ENCODE measurements at places on chromosomes 12 and 14.

DNA sequence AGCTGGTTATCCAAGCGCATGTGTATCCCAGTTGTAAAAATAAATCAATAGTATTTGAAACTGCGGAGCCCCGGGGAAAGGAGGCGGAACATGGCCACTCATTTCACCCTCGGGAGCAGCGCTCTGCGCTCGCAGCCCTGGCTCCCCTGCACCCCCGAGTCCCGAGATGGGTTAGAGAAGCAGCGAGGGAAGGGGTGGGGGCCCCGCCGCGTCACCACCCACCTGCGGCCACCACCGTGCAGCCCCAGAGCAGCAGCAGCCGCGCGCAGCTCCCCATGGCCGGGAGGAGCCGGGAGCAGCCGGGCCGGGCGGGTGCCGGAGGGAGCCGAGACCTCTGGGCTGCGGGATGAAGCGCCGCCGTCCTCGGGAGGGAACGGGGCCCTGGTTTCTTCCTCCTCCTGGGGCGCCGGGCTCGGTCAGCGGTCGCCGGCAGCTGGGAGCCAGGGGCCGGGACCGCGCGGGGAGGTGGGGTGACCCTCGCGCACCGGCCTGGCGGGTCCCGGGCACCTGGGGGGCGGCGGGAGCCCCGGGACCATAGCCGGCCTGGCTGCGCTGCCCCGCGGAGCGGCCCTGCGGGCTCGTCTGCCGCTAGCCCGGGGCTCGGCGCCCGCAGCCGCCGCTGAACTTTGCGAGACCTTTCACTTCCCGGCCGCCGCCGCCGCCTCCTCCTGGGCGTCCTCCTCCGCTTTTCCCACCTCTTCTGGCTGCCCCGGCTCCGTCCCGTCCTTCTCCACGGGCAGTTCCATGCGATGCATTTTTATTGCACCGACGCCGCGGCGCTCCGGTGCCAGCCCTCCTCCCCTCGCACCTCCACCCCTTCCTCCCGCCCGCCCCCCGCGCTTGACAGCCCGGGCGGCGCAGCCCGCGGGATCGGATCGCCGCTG lies at the start of gene NTN4:
NTN4 (minus strand) TSS at position 732 of the 884 bp plus-strand sequence; CDS start at position 277, 455 bp downstream.
- no peak for DNase-seq

DNA sequence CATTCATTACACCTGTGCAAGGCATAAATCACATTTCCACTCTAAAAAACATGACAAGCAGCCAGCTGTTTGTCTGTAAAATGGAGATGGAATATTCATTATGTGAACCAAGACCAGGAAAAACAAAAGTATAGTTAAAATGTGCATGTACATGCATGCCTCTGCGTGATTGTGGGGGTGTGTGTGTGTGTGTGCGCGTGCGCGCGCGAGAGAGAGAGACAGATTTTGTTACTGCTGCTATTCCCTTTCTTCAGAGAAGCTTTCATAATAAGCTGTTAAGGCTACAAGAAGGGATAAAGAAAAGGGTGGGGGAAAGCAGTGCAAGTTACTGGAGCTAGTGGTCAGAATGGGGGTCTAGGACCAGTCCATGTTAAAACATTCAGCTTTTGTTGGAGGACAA lies 430.3 kb downstream of the NAV3 start:
- no peak for DNase-seq

GRCh38 chr12:67147447-67147846 lies 121.7 kb upstream of the CAND1 start:
- DNase-seq, result no peak

DNA sequence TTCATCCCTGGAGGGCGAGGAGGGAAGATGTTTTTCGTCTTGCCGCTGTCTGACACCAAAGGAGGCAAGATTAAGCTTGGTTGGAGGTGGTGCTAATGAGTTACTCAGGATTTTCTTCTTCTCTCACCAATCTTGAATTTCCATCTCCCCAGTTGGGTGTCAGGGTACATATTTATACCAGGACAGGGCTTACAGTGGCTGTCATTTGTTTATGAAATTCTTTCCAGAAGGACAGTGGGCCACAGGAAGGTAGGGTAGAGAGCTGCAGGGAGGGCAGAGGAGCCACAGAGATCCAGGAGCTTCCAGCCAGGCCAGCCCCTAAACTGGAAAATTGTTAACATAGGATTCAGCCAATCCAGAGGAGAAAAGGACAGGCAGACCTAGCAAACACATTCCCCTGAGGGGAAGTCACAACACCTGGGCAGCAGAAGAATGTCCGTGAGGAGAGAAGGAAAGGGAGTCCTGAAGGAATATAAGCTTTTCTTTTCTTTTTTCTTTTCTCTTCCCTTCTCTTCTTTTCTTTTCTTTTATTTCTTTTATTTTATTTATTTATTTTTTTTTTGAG lies 40.5 kb downstream of the IRF2BPL start:
- no peak for DNase-seq

- DNase-seq, result no peak
Observed at GRCh38 chr14:37901978-37902377, 305.7 kb upstream of the SSTR1 start.

GRCh38 chr14:105197211-105197641 lies 16.1 kb upstream of the NUDT14 start:
- no peak for DNase-seq

GRCh38 chr14:55973911-55974630 lies 144.1 kb upstream of the PELI2 start:
- DNase-seq, result no peak

DNA sequence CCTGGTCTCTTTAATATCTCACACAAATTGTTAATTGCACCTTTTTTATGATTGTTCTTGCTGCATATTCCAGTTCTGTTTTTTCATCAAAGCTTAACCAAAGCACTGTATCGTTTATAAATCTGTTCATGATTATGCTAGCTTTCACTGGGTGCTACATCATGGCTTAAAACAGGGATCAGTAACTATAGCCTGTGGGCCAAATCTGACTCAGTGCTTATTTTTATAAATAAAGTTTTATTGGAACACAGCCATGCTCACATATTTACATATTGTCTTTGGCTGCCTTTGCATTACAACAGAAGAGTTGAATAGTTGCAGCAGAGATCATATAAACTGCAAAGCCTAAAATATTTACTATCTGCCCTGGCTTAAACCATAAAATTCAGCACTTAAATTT lies 183.4 kb upstream of the NRXN3 start:
- DNase-seq, result no peak

GRCh38 chr12:2551412-2551900 lies 243.3 kb upstream of the FKBP4 start:
- DNase-seq, result no peak

DNA sequence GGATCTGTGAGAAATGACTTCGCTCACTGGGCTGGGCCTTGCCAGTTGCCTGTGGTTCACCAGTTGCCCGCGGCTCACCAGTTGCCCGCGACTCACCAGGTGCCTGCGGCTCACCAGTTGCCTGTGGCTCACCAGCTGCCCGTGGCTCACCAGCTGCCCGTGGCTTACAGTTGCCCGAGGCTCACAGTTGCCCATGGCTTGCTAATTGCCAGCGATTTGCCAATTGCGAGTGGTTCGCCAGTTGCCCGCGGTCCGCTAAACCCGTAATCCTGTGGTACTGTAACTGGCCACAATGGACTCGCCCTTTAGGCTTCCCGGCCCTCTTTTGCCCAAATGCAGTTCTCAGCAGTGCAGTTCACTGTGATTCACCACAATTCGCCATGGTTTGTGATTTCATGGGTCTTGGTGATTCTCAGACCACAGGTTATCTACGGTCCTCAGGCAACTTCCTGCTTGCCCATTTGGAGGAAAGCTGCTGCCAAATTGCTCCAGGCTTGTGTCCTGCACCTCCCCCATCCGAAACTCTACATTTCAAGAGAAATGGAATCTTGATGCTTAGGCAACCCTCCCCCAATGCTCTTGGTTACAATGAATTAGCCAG lies 15.0 kb upstream of the MEG3 start:
- DNase-seq, result no peak

DNA sequence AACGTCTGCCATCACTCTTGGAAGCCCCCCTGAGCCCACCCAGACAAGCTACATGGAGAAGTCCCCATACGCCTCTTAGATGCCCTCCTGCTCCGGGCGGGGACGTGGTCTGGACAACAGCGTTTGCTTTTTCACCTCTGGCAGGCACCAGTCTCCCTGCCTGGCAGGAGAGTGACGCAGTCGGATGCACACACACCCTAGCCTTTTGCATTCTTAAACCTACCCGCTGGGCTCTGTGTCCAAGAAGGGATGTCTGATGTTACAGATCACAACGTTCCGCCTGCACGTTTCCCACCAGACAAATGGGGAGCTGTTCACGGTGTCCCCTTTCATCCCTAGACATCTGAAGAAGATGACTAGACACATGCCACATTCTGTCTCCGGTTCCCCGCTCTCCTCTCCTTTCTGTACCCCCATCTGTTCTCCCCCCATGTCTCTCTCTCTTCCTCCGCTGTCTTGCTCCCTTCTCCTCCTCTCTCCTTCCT lies 100.2 kb downstream of the RIMBP2 start:
- no peak for DNase-seq

DNA sequence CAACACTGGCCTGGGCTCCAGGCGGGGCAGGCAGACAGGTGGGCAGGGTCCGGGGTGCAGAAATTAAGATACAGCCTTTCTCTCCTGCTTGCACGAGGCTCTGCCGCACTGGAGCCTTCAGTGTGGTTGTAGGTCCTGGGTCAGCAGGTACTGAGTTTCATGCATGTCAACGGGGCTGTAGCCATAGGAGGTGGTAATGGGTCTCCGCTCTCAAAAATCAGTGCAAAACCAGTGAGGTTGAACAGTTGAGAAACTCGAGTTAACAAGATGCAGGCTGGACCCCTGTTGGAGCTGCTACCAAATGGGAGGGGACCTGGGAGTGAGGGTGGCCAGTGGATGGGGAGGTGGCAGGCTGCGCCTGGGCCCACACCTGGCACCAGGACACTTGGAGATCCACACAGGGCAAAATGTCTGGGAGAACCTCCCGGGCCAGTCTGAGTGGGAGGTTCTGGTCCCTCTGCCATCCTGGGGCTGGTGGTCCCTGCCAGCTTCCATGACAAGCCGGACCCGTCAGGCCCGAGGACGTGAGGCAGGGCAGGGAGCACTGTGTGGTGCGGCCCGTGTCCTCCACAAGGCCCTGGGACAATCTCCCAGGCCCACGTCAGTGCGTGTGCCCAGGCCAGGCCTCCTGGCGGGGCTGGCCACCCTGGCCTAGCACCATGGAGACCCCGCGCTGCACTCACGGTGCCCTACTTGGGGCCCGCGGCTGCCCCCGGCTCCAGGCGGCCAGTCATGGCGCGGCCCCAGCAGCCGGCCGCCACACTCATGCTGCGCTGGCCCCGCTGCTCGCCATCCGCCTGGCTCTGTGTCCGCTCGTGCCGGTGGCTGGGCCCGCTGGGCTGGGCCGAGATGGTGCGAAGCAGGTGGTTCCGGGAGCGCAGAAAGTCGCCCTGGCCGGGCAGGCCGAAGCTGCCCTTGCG lies 5.1 kb downstream of the ARL6IP4 start:
- DNase-seq, result no peak

- no peak for DNase-seq
Observed at GRCh38 chr14:50318031-50318626, 6.0 kb downstream of the DMAC2L start.

GRCh38 chr12:70052931-70053497 lies 190.2 kb upstream of the CNOT2 start:
- no peak for DNase-seq

DNA sequence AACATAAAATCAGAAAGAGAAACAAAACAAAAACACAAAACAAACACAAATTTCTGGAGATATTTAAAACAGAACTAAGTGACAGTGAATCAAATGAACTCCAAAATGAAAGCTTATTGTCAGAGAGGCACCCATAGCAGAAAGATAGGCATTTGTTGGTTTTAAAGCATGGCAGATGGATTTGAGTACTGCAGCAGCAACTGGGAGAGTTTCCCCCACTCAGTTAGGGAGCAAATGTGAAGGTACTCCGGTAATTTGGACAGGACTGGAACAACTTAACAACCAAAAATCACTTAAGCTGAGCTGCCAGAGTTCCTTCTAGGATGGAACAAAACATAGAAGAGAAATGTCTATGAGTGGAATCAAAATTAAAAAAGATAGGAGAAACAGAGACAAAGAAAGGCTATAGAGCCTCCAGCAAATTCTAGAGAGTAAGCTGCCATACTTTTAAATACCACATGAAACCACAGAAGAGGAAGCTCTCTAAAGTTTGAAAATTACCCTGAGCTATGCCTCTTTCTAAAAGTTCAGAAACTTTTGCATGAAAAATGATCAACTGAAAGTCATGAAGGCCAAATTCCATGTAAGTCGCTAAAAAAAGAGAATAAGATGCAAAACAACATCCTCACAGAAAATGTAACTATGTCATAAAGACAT lies 1248.3 kb upstream of the USP15 start:
- DNase-seq, result no peak

DNA sequence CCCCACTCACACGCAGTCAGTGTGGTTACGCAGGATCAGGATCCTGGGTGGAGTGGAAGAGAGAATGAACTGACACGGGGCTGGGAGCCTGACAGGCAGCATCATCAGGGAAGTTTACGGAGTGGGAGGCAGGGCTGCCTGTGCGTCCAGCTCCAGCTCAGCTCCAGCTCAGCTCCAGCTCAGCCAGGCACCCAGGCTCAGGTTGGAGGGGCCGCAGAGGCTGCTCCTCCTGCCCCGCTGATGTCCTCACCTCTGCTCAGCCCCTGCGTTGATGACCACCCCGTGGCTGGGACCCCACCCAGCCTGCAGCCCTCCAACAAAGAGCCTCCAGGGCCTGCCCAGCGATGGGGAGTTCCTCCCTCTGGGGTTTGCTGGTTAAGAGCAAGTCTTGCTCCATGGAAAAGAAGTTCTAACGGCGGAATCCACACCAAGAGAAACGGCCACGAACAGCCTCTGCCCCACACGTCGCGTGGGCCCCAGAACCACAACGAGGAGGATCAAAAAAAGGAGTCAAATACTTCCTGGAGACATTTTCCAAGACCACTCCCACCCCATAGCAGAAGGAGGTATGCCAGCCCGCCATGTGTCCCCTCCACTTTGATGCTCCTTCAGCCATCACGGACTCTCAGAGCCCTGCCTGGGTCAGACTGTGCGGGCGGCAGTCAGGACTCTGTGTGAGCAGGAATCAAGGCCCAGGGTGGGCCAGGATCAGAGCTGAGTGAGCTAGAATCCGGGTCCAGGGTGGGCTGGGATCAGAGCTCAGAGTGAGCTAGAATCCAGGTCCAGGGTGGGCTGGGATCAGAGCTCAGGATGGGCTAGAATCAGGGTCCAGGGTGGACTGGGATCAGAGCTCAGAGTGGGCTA lies 17.7 kb upstream of the C14orf180 start:
- DNase-seq, result no peak

GRCh38 chr12:92085040-92085735 lies 60.5 kb downstream of the BTG1 start:
- no peak for DNase-seq

DNA sequence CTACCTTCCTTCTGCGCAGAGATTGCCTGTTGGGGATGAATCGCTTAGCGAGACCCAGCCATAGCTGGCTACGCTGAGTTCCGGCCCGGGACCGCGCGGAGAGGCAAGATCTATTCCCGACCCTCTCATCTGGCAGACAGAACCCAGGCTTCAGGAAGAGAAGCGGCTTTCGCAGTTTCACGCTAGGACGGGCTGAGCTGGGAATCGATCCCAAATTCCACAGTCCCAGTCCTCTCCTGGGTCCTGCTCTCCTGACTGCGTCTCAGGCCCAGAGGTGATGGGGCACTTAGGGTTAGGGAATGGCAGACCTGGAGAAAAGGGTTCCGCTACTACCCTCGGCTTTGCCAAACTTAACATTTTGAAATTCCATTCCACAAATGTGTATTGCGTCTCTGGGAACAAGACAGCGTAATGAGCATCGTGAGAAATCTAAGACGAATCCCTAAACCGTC lies 2.8 kb downstream of the PTPN21 start:
- no peak for DNase-seq

GRCh38 chr12:4943067-4943937 lies 33.6 kb downstream of the KCNA1 start:
- no peak for DNase-seq

GRCh38 chr12:56267443-56268071 lies 815 bp downstream of the COQ10A start:
- DNase-seq, result no peak

Data from NCI-H1417 treated with DMSO at 0.1 percent for 48 hours (cell line).